Gastrocnemius medialis (tissue), 4 donors: ENCODE measurements at places on chromosomes 13 and 19.

DNA sequence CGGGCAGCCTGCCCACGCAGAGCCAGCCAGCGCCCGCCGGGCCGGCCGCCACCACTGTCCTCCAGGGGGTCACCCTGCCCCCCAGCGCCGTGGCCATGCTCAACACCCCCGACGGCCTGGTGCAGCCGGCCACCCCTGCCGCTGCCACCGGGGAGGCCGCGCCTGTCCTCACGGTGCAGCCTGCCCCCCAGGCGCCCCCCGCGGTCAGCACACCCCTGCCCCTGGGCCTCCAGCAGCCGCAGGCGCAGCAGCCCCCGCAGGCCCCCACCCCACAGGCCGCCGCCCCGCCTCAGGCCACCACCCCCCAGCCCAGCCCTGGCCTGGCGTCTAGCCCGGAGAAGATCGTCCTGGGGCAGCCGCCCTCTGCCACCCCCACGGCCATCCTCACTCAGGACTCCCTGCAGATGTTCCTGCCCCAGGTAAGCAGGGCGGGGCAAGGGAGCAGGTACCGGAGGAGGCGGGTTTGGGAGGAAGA lies 32.3 kb upstream of the EHD2 start:
- no peak for DNase-seq

- DNase-seq, result no peak
Observed at GRCh38 chr19:50899569-50899968, 11.6 kb downstream of the KLK4 start.

- DNase-seq, result no peak
Observed at GRCh38 chr19:11483366-11484111, 2.7 kb upstream of the ELAVL3 start.

DNA sequence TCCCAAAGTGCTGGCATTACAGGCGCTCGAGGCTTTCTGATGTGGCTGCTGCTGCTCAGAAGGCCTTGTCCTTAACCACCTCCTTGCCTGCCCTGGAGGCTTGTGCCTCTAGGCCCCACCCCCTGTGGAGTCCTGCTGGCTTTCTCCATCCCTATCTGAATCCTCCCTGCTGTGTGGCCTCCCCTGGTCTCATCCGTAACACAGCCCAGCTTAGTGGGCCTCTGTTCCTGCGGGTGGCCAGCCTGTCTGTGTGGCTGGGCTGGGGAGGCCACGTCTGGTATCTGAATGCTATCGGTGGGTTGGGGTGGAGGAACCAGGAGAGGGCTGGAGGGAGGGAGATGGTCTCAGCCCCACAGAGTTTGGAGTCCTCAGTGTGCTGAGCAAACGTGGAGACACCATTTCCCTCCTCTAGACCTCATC lies 4.7 kb downstream of the RPL28 start:
- DNase-seq, result no peak

- no peak for DNase-seq
Observed at GRCh38 chr19:33282036-33282671, 20.2 kb downstream of the CEBPA start.

DNA sequence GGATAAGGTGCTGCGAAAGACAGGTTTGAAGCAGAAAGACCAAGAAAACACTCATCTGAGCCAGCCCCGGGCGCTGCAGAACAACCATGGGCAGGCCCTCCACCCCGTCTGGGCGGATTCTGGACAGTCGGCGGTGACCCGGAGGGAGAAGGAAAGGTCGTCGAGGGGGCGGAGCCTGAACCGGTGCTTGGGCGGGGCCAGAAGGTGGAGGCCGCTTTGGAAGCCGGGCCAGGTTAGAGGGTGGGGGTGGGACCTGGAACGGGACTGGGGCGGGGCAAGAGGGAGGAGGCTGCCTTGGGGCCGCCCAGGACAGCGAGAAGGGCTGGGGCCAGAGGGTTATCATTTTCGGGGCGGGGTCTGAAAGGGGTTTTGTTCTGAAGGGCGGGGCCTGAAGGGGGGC lies 5.0 kb upstream of the ZNF765 start:
- DNase-seq, result no peak

GRCh38 chr13:112145551-112146360 lies 78.8 kb downstream of the SOX1 start:
- no peak for DNase-seq

- no peak for DNase-seq
Observed at GRCh38 chr13:43905435-43906031, 25.8 kb downstream of the LACC1 start.

DNA sequence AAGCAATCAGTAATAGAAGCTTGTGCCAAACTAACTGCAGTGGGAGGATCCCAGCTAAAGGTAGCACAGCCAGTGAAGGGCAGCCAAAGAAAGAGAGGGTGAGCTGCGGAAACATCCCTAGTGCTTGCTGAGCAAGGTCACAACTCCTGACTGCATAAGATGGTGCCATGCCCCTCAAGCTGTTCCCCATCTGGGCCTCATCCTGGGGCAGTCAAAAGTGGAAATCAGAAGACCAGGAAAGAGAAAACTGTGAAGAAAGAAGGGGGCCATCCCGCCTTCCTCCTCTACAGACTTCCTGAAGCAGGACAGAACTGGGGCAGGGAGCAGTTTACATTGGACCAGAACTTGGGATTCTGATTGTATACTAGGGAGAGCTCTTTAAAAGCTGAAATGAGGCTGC lies 159.2 kb downstream of the TNFSF13B start:
- no peak for DNase-seq

DNA sequence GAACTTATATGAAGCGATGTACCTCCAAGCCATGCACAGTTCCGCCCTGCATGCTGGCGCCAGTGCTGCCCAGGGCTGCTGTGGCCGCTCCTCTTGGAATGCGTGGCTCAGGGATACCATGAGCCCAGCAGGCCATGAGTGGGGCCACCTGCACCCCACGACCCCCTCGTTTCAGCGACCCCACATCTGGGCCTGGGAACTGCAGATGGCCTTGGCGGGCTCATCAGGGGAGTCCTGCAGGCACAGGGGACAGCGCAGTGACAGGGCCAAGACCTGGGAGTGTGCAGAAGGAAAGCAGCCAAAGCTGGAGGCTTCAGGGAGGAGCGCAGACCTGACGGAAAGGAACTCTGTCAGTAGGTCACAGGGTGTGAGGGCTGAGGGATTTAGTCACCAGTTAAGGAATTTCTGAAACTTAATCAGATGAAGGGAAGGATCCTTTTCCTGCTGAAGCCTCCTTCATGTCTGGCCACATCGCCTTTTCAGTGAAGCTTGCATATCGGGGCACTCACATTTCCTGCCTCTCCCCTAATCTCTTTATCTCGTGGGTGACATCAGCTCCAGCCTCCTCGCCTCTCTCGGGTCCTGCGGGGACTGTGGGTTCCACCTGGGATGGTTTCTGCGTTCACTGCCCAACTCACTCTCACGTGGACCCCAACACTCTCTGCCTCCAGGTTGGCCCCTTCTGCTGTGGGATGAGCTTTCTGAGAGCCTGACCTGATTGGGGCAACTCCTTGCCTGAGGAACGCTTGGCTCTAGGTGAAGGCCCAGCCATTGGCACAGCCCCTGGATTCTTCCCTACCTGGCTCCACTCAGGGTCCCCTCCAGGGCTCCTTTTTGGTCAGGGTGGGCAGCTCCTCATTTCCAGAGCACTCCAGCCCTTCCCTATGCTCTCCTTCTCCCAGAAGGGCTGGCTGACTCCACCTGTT lies 123.5 kb downstream of the CRYL1 start:
- DNase-seq, result no peak

GRCh38 chr13:78770601-78771000 lies 111.6 kb upstream of the OBI1 start:
- no peak for DNase-seq

DNA sequence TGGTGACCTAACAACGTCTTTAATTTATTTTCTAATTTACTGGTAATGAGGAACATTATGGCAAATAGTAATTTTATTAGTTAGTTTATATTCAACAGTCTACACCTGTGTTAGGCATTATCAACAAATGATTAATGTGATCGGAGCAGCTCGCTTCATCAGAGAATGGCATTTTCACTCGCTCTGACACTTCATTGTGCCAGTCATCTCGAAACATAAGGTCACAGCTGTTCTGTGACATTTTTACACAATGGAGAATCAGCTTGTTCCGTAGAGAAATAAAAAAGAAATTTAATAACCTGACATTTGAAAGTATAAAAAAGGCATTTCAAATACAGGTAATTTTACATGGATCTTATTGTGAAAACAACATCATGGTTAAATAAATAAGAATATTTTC lies 858.4 kb downstream of the SLITRK6 start:
- DNase-seq, result no peak

GRCh38 chr13:27526516-27526915 lies 76.2 kb upstream of the MTIF3 start:
- DNase-seq, result no peak

GRCh38 chr13:59494151-59494550 lies 669.6 kb downstream of the DIAPH3 start:
- no peak for DNase-seq
